ENCODE measurements at places on chromosomes 5 and 9.

GRCh38 chr9:107279086-107279485 is 4.0 kb upstream of the RAD23B start:
- no peak for DNase-seq

DNA sequence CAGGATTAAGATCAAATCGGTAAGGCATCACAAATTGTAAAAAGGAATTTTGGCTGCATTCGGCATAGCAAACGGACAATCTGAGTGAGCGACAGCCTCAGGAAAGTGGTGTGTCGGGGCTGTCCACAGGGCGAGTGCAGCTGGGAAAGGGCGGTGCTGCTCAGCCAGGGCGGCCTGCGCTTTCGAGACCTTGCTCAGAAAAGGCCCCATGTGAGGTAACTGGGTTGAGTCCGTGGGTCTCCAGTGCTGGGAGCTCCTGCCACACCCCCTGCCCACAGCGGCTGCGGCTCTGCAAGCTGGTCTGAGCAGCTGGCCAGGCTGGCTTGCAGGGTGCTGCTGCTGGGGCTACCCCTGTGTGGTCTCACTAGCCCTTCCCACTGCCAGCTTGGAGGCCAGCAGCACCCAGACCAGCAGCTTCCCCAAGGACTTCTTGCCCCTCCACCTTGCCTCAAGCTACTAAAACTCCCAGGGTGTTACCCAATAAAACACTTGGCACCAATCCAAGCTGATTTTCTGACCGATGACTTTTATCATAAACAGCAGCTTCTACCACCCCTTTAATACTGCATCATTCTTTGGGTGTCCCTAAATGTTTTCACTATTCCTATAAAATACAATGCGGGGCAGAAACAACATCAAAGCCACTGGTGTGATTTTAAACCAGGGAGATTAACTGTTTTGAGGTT is 6.2 kb downstream of the SURF2 start:
- DNase-seq: no peak

- no peak for DNase-seq
Measured at GRCh38 chr5:73443829-73444498, 4.6 kb downstream of the FOXD1 start.

DNA sequence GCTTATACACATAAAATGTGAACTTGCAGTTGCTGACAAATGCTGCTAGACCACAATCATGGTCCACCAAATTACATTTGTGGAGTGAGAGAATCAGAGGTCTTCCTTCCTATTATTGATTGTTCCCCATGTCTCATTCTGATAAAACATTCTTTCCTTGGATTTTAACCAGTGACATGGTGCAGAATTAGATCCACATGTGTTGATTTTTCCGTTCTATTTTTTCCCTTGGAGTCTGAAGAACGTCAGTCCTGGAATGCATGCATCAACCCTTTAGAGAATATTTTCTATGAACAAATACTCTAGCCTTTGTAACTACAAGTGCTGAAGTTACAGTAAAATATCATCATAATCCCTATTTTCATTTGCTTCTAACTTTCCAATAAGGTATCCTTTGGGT is 170.7 kb upstream of the SPRY4 start:
- no peak for DNase-seq

GRCh38 chr5:9447691-9448090 is 98.2 kb downstream of the SEMA5A start:
- no peak for DNase-seq

DNA sequence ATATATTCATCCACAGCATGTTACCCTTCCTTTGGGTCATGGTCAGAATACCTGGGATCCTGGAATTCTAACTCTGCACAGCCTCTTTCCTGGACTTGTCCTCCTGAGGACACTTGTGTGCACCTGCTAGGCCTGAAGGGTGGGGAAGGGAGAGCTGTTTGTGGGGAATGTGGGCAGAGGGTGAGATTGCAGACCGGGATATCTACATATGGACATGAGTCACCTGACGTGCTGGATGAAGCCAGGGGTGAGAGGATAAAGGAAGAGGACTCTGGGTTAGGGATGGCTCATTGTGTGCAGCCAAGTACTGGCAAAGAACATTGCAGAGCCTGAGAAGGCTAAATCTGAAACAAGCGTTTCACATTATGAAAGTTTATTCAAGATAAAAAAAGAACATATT is 241.4 kb upstream of the RPS23 start:
- DNase-seq: no peak

GRCh38 chr5:6941631-6942030 is 228.4 kb downstream of the TENT4A start:
- DNase-seq: no peak

DNA sequence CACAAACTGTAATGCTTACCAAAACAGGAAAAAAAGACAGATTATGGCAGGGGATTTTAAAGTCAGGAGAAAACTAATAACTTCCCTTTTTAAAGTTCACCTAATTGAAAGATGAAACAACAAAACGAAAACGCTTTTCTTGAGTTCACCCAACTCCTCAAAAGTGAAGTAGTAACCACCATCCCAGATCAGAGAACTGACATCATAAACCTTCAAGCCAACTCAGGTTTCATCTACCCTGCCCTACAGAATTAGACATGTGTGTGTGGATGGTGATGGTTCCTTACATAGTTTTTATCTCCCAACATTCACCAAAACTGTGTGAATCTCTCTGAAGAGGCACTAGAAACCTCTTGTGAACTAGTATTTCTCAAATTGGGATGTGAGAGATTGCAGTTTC is 195.2 kb upstream of the PTGER4 start:
- no peak for DNase-seq

DNA sequence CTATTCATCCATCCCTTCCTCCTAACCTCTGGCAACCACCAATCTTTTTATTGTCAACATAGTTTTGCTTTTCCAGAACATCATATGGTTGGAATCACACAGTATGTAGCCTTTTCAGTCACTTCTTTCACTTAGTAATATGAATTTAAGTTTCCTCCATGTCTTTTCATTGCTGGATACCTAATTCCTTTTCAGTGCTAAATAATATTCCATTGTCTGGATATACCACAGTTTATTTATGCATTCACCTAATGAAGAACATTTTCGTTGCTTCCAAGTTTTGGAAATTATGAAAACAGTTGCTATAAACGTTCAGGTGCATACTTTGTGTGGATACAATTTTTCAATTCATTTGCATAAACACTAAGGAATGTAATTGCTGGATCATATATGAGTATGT is 70.7 kb upstream of the FNIP1 start:
- DNase-seq: no peak

DNA sequence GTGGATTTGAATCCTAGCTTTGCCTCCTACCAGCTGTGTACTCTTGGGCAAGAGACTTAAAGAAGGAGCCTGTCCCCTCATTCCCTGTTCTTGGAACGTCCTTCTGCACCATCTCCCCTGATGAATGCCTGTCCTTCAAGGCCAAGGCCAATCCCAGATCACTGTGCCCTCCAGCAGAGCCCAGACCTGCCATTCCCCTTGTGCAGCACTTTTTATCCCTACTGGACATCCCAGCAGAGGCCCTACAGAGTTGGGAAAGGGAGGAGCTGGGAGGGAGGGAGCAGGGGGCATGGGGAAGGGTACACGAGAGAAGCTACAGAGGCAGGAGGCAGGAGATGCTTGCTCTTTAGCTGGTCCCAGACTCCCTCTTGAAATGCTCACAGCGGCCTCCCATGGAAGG is 223.9 kb downstream of the PBX3 start:
- no peak for DNase-seq

DNA sequence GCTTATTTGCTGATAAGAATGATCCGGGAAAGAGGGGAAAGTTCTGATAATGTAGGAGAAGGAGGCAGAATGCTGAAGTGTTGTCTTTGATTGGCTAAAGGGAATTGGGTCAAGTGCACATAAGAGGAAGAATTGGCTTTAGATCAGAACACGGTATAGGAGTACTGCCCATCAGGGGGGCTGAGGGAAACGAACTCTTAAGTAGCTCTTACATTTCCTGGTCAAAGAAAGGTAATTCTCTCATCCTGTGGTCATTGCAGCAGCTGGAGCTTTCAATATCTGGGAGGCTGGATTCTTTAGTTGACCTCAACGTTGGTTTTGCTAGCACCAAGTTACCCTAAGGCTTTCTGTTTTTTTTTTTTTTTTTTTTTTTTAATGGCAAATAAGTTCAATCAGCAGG is 178.7 kb upstream of the NR3C1 start:
- no peak for DNase-seq

GRCh38 chr5:31361234-31361633 is 167.7 kb downstream of the CDH6 start:
- no peak for DNase-seq

- DNase-seq: no peak
Measured at GRCh38 chr5:139061274-139061673, 136.9 kb downstream of the SIL1 start.

DNA sequence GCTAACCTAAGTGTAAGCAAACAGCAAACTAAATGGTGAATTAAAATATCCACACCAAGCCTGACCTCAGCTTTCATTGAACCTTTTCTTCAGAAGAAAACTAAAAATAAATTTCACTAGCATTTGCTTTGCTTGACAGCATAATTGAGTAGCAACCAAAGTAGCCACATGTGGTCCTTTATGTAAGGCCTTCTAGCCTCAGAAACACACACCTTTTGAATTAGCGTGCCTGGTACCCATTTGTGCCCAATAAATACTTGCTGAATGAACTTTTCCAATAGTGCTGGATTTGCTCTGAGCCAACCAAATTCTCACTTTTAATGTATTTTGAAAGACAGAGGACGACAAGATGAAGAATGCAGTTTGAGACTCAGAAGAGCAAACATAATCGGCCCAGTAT is 2.1 kb upstream of the NIPBL start:
- no peak for DNase-seq

GRCh38 chr5:6480133-6481051 is 31.7 kb downstream of the UBE2QL1 start:
- DNase-seq: no peak

- DNase-seq: no peak
Measured at GRCh38 chr5:73119451-73120157, 771 bp upstream of the TMEM171 start.

GRCh38 chr5:65823845-65824445 is 101.9 kb downstream of the NLN start:
- DNase-seq: no peak

DNA sequence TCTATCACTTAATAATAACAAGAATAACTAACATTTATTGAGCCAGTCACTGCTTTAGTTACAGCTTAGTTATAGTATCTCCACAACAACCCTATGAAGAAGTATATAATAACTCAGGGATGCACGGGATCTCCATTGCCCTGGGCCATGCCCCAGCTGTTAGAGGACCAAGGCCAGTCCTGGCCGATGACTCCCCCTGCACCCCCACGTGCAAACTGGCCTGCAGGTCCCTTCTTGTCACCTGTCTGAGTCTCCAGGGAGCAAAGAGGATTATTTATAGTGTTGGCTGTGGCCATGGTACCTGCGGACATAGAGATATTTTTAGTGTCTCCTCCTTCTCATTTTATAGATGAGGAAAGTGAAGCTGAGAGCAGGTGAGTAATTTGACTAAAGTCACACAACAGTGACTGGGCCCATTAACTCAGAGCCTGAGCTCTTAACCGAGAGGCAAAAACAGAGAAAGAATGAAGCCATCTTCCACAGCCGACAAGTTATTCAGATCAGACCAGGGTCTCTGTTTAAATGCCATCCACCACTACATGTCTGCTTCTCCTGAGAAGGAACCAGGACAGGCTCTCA is 94.4 kb downstream of the TMEM215 start:
- DNase-seq: no peak

DNA sequence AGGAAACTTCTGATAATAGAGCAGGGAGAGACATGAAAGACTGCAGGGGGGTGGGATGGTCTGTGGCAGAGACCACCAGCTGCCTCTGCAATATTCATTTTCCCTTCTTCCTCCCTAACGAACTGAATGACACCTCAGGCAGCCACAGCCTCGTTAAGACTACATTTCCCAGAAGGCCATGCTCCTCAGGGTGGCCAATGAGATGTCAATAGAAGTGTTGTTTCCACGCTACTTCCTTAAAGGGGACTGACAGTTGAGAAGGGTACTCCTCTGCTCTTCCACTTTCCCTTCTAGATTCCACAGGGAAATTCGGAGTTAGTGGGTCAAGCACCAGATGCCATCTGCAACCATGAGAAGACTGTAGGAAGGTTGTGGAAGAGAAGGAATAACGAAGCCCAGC is 52.0 kb upstream of the DAPK1 start:
- no peak for DNase-seq

GRCh38 chr9:17462869-17463464 is 115.9 kb upstream of the SH3GL2 start:
- DNase-seq: no peak

GRCh38 chr9:91429501-91429900 is 5.9 kb upstream of the NFIL3 start:
- no peak for DNase-seq

DNA sequence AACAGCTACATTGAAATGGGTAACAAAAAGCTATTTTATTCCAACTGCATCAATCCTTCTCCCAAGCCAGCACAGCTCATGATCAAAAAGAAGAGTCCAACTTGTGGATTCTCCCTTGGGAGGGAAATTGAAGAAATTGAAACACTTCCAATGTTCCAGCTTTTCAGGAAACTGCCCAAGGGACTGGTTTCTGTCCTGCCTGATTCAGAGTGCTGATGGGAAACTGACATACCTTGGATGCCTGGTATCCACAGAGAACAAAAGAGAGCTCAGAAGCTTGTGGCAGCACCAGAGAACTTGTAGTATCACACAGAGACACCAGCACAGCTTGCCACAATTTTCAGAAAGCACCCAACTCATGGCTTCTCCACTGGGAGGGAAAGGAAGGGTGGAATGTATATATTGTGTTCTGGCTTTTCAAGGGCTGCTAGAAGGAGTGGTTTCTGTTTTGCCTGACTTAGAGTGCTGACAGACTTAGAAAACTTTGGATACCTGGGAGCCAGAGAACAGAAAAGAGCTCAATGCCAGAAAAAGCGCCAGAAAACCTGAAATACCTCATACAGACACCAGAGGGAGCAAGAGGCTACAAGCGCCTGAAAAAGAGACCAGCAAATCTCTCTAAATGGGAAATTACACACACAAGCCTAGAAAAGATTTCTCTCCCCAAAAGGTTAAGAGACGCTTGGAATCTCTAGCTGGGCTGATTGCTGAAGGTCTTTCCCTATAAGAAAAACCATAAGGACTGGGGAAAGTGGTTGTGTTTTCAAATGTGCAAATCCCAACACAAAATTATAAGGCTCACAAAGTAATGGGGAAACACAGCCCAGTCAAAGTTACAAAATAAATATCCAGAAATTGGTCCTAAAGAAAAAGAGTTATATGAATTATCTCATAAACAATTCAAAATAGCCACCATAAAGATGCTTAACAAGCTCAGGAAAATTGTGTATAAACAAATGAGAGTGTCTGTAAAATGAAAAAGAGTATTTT is 178.8 kb downstream of the SPOCK1 start:
- DNase-seq: no peak

DNA sequence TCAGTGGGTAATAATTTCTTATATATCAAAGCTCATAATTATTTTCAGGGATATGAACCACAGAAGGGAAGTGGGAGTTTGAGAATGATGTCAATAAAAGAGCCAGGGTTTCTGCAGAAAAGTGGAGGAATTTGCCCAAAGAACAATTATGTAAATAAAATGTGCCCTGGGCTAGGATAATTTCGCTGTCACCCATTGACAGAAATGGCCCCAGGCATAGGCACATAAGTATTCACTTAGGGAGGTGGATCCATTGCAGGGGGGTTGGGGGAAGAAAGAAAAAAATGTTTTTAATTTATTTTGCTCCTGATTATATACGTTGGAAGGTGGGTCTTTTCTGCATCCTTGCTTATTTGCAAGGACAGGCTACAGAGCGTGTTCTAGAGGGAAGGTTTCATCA is 135.1 kb upstream of the IRX2 start:
- no peak for DNase-seq
